ENCODE measurements at places on chromosomes 3 and 15. TPM values are rescaled to one million over a fixed set of nuclear protein-coding genes. Genes with fewer than 3 reads are reported as not detected.

LMAN1L gene
- total RNA-seq, result 0.72 TPM

PPIP5K1 gene
- 38.5 TPM for total RNA-seq

FOXL2NB gene
- not detected for total RNA-seq

SLC22A14 gene
- total RNA-seq, result 0.21 TPM

CHDH gene
- 0.69 TPM for total RNA-seq

FBXO40 gene
- not detected for total RNA-seq
